ENCODE measurements at places on chromosomes 7 and 10.

DNA sequence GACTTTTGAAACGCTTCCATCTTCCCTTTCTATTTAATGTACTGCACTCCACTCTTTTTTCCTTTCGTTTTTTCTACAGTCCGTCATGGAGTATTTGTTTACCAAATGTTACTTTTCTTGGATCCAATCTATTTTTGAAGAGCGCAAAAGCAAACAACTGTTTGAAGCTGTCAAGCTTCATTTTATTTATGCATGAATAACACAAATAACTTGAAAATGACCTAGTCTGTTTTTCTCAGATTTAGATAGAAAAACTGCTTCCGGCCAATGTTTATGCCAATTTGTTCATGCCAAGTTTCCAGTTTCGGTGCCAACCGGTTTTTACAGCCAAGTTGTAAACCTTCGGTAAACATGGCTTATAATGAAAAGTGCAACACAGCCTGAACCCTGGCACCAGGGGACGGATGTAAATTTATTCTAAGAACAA, 150.9 kb upstream of the KLF6 start:
- no peak for DNase-seq

- DNase-seq = peak; percentile 36
These were observed 42.3 kb downstream of the ARID5B start for GRCh38 chr10:61943674-61944378.

DNA sequence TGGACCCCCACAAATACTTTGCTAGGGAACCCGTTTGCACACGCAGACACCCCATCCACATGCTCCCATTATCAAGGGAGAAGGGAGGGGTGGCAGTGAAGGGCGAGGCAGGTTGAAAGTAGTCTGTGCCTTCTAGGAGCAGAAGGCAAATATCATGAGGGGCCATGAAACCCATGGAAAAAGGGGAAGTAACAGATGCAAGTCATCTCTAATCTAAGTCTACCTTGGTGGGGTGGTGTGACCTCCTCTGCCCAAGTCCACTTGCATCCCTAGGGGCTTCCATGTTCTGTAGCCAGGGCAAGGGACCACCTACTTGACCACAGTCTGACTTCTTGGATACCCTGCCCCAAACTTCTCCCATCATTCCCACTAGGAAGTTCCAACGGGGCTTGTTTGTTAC, 5.5 kb downstream of the GIMAP6 start:
- DNase-seq = no peak

DNA sequence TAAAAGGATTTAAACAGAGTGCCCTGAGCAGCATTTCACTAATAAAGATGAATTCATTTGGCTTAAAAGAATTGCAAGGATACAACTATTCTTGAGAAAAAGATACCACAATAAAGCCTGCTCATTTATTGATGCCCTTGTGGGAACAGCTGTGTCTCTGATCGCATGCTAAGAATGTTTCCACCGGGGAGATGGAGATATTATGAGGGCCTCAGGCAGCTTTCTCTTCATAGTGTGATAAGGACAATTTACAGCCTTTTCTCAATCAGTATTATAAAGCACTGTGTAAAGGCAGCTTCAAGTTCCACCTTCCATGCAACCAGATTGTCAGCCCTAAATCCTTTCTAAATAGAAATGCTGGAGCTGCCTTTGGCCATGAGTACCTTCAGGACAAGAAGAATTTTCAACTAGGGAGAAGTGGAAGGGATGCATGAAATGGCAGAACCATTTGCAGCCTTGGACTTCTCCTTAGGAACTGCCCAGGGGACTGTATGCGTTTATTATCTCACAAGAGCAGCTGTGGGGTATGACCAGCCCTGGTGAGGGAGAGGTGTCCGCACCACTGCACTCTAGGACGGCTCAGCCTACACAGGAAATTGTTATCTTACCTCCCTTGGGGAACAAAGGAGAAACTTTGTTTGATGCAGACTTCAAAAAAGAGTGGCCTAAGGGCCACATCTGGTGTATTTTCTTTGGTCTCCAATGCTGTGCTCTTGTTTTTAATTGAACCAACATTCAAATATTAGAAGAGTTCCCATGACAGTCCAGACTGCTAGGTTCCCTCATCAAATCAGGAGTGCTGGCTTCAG, 116.9 kb upstream of the PCGF5 start:
- no peak for DNase-seq

GRCh38 chr7:47556511-47557180, 25.3 kb downstream of the TNS3 start:
- DNase-seq = no peak

- no peak for DNase-seq
These were observed 89.9 kb downstream of the PAXIP1 start for GRCh38 chr7:154912871-154913637.

DNA sequence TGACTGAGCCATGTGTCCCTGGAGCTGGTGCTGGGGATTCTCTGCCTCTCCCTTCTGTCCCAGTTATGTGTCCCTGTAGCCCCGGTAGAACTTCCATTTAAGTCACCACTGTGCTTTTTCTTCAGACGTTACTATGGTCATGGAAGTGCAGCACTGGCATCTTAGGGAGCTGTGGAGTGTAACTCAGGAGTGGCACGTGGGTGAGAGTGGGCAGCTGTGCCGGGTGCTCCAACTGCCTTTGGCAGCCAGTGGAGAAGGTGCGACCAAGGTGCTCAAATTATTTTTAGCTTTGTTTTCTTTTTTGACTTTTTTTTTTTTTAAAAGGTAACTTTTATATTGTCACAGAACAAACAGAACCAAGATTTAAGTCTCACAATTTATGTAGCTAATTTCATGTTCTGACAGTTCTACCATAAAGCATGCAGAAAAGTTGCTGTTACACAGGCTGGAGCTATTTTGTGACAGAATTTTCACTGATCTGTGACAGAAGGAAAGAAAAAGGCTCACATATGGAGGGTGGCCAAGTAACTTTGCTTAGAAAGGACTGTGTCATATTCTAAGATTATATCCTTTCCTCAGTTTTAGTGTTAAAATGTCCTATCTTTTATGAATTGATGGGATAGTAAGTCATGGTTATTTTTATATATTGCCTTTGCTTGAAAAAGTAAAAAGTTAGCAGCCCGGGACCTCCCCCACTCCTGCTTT, 73.9 kb downstream of the SH2D4B start:
- no peak for DNase-seq

GRCh38 chr10:84933402-84933801, 605.0 kb downstream of the CCSER2 start:
- DNase-seq = no peak

GRCh38 chr7:17132726-17133125, 165.7 kb upstream of the AHR start:
- DNase-seq = no peak

DNA sequence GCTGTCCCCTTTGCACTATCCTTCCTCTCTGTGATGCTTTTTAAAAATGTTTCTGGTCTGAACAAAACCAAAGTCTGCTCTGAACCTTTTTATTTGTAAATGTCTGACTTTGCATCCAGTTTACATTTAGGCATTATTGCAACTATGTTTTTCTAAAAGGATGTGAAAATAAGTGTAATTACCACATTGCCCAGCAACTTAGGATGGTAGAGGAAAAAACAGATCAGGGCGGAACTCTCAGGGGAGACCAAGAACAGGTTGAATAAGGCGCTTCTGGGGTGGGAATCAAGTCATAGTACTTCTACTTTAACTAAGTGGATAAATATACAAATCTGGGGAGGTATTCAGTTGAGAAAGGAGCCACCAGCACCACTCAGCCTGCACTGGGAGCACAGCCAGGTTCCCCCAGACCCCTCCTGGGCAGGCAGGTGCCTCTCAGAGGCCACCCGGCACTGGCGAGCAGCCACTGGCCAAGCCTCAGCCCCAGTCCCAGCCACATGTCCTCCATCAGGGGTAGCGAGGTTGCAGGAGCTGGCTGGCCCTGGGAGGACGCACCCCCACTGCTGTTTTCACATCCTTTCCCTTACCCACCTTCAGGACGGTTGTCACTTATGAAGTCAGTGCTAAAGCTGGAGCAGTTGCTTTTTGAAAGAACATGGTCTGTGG, 11.4 kb upstream of the CSGALNACT2 start:
- no peak for DNase-seq

GRCh38 chr10:133224756-133225372, 5.2 kb upstream of the UTF1 start:
- DNase-seq = no peak

DNA sequence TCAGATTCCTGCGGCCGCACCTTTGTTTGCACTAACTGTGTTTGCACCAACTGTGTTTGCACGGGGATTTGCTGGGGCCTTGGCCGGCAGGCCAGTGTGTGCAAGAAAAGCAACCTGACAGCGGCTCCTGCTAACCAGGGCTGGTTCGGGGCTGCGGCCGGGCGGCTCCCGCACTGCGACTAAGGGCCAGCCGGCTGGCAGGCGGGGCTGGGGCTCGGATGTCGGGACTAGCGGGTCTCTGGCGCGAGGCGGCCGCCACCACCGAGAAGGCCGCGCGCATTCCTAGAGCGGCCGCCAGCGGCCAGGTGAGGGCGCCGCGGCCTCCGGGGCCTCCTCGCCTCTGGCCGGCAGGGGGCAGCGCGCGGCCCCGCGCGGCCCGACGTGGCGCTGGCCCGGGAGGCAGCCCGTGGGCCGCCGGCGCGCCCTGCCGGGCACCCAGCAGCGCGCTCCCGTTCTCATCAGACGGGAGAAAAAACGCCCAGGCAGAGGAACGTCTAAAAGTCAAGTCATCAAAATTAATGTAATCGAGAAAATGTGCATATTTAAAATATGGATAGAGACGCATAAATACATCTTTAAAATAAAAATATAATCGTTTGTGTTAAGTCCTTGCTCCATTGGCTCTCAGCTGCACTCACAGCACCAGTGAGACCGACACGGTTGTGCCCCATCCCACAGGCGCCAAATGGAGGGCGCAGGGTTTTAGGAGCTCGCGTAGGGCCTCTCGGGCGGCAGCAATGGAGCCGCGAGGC, 38.5 kb downstream of the ZNF777 start:
- peak; percentile 70 for DNase-seq
